ENCODE measurements at places on chromosomes 2 and 18.

DNA sequence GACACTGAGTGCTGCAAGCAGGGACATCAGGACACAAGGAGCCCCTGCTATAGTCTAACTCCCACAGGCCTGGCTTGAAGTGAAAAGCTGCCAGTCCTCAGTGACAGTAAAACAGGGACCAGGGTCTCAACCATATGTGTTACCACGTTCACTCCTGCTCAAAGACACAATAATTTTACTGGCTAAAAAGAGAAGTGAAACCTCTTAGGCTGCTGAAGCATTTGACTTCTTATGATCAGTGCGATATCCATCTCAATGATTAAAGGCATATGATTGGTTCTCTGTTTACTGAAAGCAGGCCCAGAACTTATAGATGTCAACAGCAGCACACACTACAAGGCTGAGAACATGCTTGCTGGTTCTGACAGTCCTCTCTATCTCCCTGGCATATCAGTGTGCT, 129.8 kb upstream of the LMAN1 start:
- DNase-seq, result no peak

DNA sequence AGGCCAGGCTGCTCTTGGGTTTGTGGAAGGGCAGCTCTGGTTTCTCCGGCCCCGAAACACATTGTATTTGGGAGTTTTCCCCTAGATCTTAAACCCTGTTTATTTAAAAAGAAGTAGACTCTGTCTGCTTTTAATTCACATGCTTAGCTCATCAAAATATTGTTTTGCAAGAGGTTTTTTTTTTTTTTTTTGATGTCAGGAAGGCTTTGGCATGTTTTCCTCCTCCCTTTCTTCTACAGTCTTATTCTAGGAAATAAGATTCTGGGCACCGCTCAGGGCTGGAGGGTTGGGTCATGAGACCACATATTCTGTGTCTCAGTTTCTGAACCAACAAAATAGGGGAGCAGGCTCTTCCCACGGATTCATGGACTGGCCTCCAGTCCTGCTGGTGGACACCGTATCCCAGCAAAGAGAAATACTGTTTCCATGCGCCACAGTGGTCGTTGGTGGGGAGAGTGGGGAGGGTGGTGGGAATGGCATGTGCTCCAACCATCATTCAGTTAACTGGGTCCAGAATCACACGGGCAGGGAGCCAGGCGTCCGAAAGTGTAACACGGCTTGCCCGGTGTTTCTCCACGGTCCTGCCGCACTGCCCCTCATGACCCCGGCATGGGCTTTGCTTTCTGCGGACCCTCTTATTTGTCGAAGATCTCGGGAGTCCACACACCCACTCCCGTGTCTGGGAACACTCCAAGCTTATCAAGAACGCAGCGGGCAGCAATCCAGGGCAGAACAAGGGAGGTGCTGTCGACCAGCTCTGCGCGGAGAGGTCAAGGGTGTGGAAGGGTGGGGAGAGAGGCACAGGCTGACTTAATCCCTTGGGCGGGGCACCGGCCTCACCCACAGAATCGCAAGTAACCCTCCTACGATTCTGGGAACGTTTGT, 176.7 kb downstream of the GLI2 start:
- DNase-seq, result peak; percentile 66

DNA sequence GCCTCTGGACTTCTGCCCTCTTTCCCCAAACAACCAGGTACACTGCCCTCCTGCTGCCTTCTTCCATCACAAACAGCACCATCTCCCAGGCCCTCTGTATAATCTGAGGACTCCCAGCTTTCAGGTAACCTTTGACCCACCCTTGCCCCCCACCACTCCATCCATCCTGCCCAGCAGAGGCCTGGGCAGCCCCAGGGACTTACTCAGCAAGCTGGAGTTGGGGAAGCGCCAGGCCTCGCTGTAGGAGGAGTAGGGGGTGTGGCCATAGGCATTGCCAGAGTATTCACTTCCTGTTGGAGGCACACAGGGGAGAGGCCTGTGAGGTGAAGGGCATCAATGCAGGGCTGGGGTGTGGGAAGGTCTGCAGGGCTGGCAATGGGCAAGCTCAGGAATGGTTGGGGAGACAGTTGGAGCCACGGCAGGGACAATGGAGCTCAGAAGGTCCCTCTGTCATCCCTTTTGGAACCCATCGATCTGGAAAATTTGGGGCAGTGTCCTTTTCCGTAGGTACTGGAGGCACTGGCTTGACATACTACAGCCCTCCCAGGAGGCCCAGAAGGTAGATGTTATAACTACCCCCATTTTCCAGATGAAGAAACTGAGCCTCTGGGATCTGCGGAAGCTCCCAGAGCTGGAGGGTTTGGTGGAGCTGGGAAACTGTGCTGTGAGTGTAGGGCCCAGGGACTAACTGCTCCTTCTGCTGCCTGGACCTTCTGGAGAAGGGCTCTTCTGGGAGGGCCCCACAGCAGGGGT, 46.3 kb downstream of the PSD4 start:
- peak; percentile 43 for DNase-seq

GRCh38 chr2:49259926-49260325, 105.6 kb upstream of the FSHR start:
- DNase-seq, result no peak

DNA sequence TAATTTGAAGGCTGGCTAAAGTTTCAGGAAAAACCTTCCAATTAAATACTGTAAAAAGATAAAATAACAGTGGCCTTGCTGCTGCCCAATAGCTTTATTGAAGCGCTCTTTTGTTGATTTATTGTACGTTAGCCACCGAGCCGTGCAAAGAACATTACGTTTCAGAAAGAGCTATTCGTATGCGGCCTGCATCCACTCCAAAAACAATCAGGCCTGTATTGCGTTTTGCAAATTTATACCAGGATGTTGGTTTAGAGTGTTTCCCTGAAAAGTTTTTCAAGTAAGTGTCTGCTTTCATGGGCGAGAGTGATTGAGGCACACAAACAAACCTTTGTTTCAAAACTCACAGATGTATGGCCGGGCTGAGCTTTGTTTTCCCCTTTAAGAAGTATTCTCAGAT, 257.2 kb upstream of the SALL3 start:
- DNase-seq, result no peak

GRCh38 chr18:12517142-12517825, 109.6 kb downstream of the PRELID3A start:
- DNase-seq, result no peak

DNA sequence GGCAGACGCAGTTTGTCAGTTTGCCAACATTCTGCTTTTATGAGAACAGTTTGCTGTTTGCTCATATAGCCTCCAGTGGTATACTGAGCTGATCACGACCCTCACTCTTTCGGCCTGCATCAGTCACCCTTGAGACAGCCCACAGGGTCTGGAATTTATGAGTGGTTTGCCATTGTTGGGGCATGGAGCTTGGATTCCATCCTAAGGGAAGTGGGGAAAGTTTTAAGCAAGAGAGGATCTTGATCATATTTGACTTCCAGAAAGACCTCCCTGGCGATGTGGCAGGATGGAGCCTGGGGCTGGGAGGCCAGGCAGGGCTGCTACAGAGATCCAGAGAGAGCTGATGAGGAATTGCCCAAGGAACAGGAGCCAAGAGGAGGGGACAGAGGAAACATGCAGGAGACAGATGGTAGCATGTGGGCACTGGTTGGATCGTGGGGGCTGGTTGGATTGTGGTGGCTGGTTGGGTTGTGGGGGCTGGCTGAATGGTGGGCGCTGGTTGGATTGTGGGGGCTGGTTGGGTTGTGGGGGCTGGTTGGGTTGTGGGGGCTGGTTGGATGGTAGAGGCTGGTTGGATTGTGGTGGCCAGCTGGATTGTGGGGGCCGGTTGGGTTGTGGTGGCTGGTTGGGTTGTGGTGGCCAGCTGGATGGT, 27.3 kb upstream of the GPR17 start:
- no peak for DNase-seq

GRCh38 chr2:144686518-144687215, 166.7 kb upstream of the ZEB2 start:
- DNase-seq, result no peak

- DNase-seq, result no peak
Measured at GRCh38 chr2:120598416-120598815, 137.3 kb upstream of the GLI2 start.

DNA sequence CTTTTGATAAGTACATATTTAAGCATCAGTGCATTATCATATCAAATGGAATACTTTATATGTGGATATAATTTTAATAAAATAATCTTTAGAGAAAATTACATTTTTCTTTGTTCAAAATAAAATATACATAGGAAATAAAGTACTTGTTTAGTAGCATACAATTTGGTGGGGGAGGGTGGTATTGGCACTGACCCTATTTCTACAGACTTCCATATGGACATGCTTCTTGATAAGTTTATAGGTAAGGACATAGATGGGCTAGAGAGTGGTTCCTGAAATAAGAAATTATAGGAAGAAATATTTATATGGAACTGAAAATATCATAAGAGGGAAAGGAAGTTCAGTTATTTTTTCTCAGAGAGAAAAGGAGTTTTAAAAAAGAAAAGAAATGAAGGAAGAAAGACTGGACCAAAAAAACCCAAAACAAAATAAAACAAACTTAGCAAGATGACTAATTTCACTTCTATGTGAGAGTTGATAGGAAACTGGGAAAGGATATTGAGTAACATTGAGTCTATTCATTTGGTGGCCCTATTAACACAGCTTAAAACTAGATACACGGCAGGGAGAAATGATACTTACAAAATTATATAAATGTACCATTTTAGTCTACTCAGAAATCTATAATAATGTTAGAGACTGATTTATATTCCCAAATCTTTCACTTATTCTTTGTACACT, 505.9 kb downstream of the ERBB4 start:
- no peak for DNase-seq

GRCh38 chr18:42287047-42287446, 332.0 kb downstream of the PIK3C3 start:
- no peak for DNase-seq

- DNase-seq, result no peak
Measured at GRCh38 chr2:208791257-208791656, 384.7 kb downstream of the PTH2R start.

- no peak for DNase-seq
Measured at GRCh38 chr2:132401326-132401725, 15.3 kb upstream of the GPR39 start.

DNA sequence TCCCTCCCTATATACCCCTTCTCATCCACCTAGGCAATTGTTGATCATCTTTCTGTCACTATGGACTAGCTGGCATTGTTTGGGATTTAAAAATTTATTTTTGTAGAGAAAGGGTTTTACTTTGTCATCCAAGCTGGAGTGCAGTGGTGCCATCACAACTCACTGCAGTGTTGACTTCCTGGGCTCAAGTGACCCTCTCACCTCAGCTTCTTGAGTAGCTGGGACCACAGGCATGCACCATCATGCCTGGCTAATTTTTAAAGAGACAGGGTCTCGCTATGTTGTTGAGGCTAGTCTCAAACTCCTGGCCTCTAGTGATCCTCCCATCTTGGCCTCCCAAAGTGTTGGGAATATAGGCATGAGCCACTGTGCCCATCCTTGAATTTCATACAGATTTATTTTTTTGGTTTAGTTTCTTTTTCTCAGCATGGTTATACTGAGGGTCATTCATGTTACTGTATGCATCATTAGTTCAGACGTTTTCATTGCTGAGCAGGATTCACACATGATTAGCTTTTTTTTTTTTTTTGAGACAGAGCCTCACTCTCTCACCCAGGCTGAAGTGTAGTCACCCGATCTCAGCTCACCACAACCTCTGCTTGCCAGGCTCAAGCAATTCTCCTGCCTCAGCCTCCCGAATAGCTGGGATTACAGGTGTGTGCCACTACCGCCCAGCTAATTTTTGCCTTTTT, 8.6 kb upstream of the PCARE start:
- no peak for DNase-seq

DNA sequence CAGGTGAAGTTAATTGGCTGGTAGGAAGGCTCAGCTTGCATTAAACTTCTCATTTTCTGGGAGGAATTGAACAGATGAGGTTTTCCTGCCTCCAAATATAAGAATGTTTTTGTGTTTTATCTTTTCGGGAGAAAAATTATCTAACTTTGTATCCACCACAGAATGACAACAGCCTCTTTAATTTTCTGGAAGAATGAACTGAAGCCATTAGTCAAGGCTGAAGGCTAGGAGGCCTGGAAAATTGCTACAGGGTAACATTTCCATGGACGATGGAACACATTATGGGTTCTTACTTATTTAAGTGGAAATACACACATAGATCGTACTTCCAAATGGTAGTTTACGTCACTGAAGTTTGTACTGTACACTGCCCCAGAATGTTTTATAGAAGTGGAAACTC, 28.0 kb upstream of the ZNF236 start:
- DNase-seq, result no peak

GRCh38 chr2:56416500-56417176, 232.8 kb downstream of the CCDC85A start:
- no peak for DNase-seq

- DNase-seq, result no peak
Measured at GRCh38 chr2:207930747-207931146, 94.6 kb downstream of the PLEKHM3 start.

DNA sequence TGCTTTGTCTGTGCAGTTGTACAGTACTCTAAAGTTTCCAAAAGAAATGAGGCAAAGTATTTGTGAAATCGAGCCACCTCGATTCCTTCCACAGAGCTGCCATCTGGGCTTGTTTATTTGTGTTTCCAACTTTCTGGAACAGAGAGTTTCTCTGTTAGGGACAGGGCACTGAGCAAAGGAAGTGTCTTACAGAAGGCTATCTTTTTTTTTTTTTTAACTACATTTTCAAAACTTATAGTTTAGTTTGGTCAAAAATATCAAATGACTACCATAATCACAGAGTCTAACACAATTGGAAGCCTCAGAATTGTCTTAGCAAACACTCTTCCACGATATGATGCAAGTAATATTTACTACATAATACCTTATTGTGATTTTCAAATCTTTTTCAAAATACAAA, 796 bp downstream of the RFTN2 start:
- no peak for DNase-seq

Measured in urothelium cell line (cell line).